ENCODE measurements at places on chromosomes 12 and 14.

DNA sequence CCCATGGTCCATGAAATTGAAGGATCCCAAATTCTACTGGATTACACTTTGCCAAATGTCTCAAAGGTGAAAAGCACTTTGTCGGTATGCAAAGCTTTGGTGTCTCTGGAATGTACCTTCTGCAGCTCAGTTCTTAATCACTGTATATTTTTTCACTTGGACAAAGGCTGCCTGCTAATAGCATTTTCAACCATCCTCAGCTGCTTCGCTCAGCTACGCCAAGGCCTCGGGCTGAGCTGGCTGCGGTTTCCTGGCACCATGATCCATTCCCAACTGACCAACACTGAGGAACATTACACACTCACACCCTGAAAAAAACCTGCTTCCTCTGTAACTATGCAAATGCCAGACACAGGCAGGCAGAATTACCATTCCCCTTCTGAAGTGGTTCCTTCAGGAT lies 335.2 kb downstream of the DPF3 start:
- DNase-seq, result no peak

DNA sequence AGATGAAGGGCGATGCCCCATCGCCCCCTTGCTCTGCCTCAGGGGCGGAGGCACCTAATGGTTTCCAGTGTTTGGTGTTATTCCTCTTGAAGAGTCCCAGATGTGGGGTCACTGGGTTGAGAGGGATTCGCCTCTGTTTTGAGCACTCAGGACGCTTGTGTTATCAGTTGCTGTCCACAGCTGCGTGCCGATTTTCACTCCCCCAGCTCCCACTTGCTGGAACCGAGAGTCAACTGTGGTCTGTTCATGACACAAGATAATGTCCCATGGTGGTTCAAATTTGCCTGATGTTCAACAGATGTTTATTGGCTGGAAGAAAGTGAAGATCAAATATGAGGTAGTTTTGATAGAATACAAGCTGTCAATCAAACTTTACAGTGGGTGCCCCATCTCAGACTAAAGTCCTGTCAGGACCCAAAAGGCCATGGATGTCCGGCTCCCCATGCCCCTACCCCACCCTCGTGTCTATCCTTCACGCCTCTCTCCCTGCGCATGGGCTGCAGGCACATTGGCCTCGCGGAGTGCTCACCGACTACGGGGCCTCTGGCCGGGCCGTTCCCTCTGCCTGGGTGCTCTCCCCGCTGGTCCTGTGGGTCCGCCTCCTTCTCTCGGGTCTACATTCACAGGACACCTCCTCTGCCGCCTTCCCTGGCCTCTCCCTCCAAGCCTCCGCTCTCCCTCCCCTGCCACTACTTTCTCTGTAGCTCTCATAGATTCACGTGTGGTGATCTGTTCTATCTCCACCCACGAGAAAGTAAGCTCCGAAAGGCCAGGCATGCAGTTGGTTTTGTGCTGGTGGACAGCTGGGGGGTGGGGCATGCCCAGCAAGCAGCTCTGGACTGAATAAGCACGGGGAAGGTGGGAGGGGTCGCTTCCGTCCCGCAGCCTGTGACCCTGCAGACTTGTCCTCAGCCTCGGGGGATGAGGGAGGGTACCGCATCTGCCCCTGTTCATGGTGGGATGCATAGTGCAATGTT lies 6.8 kb upstream of the TRAF3 start:
- DNase-seq, result no peak

DNA sequence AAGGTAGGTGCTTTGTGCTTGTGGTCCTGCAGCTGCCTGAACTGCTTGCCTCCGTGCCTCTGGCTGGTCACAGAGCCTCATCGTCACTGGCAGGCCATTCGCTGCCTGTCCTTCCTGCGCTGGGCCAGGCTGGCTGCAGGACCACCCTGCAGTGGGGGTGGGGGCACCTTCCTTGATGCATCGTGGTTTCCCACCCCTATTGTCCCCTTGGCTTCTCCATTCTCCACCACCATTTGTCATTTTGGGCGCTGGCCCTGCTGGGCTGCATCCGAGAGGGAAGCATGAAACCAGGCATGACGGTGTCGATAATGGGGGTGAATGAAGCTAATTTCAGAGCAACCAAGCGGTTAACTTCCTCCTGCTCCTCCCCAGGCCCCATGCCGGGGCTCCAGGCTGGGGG lies 127.7 kb downstream of the NRXN3 start:
- no peak for DNase-seq

DNA sequence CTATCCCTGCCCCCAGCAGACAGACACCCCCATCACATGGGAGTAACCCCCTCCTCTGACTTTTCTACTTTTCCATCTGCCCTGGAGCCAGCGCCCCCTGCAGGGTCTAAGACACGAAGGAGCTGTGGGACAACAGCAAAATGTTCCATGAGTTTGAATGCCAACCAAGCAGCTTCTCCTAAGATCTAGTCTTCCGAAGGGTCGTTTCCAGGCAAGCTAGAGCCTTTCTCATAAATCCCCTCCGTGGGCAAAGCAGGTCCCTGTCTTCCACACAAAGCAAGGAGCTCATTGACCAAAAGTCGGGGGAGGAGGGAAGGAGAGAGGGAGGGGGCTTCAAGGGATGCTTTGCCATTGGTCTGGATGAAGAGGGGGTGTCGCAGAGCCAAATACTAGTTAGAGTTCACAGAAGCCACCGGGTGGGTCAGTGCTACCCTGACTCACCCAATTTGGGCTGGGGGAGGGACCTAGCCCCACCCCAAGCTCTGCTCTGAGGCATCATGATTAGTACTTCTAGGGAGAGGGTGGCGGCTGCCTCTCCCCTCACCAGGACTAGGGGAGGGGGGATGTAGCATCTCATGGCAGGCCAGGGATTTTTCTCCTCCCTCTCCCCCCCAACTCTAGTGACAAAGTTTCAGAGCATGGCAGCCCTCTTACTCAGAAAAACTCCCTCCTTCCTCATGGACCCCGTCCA lies 1.6 kb downstream of the MSI1 start:
- no peak for DNase-seq

- DNase-seq, result no peak
Measured at GRCh38 chr12:113473942-113474341, 2.3 kb upstream of the LHX5 start.

Data from sigmoid colon (tissue), 7 donors.